ENCODE measurements at places on chromosomes 4 and X.

GRCh38 chr4:53313510-53313909 is 52.4 kb downstream of the SCFD2 start:
- DNase-seq, result no peak

DNA sequence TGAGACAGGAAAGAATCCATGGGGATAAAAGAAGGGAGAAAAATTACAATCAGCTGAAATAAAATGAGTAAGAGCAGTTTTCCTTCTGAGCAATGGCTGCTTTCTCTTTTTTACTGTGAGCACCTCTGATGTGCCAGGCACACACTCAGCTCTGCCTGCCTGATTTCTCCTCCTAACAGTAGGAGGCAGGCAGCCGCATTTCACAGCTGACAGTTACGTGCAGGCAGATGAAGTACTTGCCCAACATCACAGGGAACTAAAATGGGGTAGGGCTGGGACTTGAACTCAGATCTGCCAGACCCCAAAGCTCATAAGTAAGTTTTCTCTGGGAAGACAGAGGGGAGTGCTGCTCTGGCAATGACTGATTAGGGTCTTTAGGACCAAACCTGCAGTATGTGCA is 54.6 kb downstream of the C4orf50 start:
- no peak for DNase-seq

- DNase-seq, result no peak
These were observed 27.9 kb upstream of the USP38 start for GRCh38 chr4:143156853-143157252.

GRCh38 chr4:98614094-98614493 is 44.3 kb downstream of the TSPAN5 start:
- no peak for DNase-seq

DNA sequence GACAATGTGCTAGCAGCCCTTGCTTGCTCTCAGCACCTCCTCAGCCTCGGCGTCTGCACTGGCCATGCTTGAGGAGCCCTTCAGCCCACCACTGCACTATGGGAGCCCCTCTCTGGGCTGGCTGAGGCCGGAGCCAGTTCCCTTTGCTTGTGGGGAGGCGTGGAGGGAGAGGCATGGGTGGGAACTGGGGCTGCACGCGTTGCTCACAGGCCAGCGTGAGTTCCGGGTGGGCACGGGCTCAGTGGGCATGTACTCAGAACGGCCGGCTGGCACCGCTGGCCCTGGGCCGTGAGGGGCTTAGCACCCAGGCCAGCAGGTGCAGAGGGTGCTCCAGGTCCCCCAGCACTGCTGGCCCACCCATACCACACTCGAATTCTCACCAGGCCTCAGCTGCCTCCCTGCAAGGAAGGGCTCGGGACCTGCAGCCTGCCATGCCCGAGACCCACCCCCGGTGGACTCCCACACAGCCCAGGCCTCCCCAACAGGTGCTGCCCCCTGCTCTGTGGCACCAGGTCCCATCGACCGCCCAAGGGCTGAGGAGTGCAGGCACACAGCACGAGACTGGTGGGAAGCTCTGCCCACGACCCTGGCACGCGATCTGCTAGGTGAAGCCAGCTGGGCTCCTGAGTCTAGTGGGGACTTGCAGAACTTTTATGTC is 100.3 kb downstream of the SLC39A8 start:
- DNase-seq, result no peak

Data from GM13976 (cell line).